ENCODE measurements at places on chromosomes 4 and X. TPM values are rescaled to one million over a fixed set of nuclear protein-coding genes. Genes with fewer than 3 reads are reported as not detected.

SHISA3 gene
- not detected for total RNA-seq

DSPP gene
- total RNA-seq = not detected

MAGIX gene
- total RNA-seq = 1.2 TPM

CXCL8 gene
- 2.9 TPM for total RNA-seq

GYPB gene
- not detected for total RNA-seq

DACH2 gene
- not detected for total RNA-seq

Measured in activated naive CD4-positive, alpha-beta T cell treated with anti-CD3 and anti-CD28 coated beads, Interleukin-2, amount 50 U/mL, for 72 hours (primary cell).